ENCODE measurements at places on chromosomes 5 and 9.

DNA sequence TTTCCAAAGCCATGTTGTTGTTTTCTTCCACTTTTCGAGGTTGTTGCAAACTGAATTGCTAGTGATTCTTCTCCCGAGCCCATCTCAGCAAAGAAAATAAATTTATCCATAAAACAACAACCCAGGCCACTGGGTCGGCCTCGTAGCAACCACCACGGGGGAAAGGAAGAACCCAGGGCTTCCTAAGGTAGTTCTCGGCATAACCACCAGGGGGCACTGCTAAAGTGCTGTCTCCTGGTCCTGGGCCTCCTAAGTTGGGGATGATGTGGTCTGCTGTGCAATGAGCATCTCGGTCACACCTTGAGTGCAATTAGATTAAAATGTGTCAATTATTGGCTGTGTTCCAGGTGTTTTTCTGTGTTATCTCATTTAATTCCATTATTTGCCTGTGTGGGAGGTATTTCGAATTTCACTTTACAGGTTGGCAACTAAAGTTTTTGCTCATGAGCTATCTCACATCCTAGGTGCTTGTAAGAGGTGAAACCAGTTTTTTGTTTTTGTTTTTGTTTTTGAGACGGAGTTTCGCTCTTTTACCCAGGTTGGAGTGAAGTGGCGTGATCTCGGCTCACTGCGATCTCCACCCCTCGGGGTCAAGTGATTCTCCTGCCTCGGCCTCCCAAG lies 102.8 kb upstream of the DAP start:
- DNase-seq, result peak; percentile 49

GRCh38 chr9:113509463-113509862 lies 45.9 kb downstream of the RGS3 start:
- no peak for DNase-seq

- DNase-seq, result no peak
Observed at GRCh38 chr9:18756712-18757125, 276.3 kb downstream of the SAXO1 start.

DNA sequence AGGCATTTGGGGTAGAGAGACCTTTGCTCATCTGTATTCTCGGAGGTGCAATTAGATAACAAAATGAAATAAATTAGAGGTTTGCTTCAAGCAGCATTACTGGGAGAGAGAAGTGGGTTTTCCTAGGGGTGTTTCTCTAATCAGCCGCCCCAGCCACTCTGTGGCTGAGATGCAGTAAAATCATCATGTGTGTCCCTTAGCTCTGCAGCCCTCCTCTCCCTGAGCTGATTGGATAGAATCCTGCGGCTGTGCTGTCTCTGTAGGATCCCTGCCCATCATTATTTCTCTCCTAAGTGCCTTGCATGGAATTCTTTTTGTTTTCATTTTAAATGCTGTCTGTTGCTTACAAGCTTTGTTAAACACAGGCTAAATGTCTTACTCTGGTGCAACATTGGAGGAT lies 171.4 kb downstream of the SH3GL2 start:
- DNase-seq, result no peak

DNA sequence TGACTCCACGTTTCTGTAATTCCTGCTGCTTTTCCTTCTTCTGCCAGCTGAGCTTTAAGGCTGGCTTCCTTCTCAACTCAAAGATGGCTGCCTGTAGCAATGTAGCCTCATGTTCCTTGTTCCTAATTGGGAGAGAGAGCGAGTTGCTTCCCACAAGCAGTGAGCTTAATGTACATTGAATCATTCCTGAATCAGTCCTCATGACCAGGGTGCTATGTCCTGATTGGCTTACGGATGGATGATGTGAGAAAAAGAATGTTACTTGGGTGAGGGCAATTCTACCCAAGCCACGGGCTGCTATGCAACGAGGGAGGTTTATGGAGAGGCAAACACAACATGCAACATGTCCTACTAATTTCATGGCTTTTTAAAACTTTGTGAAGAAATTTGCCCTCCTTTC lies 356.2 kb downstream of the RASEF start:
- DNase-seq, result no peak

- no peak for DNase-seq
Observed at GRCh38 chr5:141430332-141431113, at the start of gene PCDHGA12. Gene PCDHGA12 (plus strand): TSS chr5:141430507. CDS start chr5:141430760, 253 bp downstream.

GRCh38 chr9:131330814-131331600 lies 41.5 kb downstream of the PLPP7 start:
- DNase-seq, result no peak

DNA sequence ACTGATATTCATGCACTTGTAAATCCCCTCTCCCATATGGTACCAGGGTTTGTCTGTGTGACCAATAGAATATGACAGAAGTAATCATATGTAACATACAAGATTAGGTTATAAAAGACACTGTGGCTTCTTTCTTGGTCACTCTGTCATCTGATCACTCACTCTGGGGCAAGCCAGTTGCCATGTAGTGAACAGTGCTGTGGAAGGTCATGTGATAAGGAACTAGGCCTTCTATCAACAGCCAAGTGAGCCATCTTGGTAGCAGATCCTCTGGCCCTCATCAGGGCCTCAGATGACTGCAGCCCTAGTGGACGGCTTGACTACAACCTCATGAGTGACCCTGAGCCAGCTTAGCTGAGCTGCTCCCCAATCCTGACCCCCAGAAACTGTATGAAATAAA lies 30.0 kb upstream of the MATR3 start:
- no peak for DNase-seq

GRCh38 chr5:14720236-14720923 lies 55.9 kb downstream of the OTULIN start:
- DNase-seq, result no peak

- no peak for DNase-seq
Observed at GRCh38 chr9:119398350-119398749, 29.1 kb upstream of the BRINP1 start.

GRCh38 chr5:135977375-135977928 lies 22.7 kb upstream of the LECT2 start:
- peak; percentile 46 for DNase-seq

- no peak for DNase-seq
Observed at GRCh38 chr5:58794875-58795274, 212.0 kb downstream of the RAB3C start.

DNA sequence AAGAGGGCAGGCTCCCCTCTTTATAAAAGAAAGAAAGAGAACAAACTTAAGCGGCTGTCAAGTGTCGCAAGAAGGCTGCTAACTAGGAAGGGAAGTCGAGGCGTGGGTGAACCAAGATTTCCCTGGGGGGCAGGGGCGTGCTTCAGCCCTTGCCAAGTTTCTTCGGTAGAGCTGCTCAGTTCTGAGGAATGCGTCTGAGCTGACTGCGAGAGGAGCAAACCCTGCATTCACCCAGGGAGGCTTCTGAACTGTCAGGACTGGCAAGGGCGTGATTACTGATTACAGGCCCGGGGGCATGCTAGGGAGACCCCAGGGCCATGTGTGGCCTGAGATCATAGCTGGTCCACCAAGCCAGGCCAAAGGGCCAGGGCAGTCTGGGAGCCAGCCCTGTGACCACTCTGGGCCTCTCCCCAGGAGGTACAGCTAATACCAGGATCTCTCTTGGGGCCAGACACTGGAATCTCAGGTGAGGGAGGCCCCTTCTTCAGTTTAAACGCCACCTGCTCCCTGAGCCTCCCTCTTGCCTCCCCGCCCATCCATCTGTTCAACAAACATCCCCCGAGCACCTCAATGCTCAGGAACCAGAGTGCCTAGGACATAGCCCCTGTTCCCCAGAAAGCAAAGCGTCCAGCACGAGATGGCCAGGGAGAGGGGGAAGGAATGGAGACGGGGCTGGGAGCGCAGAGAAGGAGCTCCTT lies 30.9 kb downstream of the SARDH start:
- DNase-seq, result no peak

- no peak for DNase-seq
Observed at GRCh38 chr5:91925249-91925648, 542.1 kb upstream of the ARRDC3 start.

DNA sequence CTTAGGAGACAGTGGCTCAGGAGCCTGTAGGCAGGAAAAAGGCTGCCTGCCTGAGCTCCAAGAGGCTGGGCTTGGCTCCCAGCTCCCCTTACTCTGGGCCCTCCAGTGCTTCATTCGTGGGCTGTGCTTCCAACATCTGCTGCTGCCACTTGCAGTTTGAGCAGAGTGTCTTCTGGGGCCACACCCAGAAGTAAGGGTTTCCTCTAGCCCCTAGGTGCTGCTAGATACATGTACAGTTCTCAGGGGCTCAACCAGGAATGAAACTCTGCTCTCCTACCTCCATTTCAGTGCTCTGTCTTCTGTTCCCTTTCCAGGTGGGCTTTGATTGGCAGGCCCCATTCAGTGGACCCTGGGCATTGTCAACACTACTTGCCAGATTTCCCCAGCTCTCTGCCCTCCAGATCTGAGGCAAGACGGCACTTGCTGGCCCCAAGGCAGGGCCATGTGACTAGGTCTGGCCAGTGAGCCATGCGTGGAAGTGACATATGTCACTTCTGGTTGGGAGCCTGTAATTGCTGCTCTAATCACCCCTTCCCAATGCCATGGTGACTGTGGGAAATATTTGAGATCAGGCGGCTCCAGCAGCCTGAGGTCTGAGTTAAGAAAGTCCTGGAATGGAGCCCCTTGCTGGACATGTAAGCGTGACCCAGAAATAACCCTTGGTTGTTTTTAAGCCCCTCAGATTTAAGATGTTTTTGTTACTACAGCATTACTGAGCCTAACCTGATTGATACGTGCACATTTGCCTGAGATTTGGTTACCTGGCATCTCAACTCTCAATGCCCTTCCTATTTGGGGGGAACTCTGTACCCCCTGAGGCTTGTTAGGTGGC lies 9.4 kb upstream of the BOD1 start:
- DNase-seq, result no peak

GRCh38 chr5:170843870-170844269 lies 17.9 kb upstream of the RANBP17 start:
- DNase-seq, result no peak

- DNase-seq, result no peak
Observed at GRCh38 chr5:95883185-95884016, 60.9 kb upstream of the GLRX start.

GRCh38 chr9:93060746-93061259 lies 2.3 kb downstream of the SUSD3 start:
- peak; percentile 22 for DNase-seq

- no peak for DNase-seq
Observed at GRCh38 chr9:76690246-76690972, 73.8 kb upstream of the PCA3 start.

- no peak for DNase-seq
Observed at GRCh38 chr9:32940740-32941139, 60.7 kb downstream of the APTX start.

DNA sequence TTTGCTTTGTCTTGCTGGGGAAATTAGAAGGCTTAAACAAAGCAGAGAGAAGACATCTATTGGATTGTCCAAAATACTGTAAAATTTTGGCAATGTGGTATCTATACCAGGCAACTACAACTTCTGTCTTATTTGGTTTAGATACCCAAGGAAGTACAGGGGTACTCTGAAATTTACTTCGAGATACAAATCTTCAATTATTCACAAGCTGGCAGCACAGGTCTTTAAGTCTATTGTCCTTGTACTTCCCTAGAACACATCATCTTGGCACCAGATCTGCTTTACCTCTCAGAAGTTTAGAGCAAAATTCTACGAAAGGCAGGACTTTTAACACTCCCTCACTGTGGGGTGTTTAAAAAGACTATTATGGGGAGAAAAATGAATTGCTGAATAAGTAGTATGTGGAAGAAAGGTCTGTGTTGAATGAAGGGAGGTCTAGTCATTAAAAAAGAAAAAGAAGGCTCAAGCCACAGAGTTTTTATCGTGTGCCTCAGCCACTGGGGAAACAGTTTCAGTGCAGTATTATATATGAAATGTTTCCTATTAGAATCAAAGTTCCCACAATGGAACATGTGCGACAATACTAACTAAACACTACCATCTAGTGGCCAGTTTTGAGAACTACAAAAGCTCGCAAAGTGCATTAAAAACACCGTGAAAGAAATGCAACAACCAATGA lies 93.7 kb downstream of the PDE4D start:
- no peak for DNase-seq

GRCh38 chr9:83978992-83979811 lies 813 bp downstream of the HNRNPK start:
- DNase-seq, result peak; percentile 90

DNA sequence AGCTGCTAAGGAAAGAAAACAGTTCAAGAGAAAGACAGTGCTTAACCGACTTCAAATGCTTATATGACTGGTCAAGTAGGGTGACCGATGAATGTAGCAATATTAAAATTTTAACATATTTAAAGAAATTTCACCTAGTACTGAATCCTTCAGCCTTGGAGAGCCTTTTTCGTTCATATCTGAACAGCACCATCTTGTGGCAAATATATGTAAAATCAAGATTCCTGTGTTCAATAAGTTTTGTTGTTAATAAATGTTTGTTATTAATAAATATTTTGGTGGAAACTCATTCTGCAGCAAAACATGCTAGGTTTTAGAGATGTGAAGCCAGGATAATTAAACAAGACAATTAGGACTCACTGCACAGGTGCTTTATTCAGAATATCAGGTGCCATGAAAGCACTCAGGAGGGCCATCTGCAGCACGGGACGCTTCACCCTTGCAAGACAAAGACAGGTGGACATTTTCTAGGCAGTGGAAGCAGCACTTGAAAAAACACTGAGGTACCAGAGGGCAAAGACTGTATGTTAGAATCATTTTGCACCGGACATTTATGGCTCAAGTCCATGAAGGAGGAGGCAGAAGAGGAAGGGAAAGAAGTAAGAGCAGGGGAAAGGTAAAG lies 15.6 kb downstream of the TICAM2 start:
- no peak for DNase-seq
